T-helper 2 cell treated with Interferon-gamma antibody and Interleukin-4, amounts not matched to agents 5 μg/mL and 100 μg/mL, for 36 hours (primary cell): ENCODE measurements at places on chromosomes 5 and 9.
A peak's percentile ranks its signal among the peaks of the same experiment; 100 is the strongest.

DNA sequence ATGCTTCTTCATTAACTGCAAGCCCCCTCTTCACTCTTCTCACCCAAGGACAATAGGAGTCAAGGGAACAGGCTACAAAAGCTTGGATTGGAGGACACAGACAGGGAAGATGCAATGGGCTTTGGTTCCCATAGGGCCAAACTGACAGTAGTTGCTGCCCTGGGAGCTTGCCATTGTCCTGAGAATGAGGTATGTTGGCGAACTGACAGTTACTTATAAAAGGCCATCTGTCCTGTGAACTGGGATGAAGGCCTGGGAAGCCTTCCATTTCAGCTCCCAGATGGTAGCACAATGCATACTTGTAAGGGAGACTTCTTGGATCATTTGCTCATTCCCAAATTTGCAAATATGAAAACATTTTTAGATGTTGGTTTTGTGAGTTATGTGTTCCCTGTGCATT lies 88.9 kb downstream of the SNCAIP start:
- DNase-seq = no peak
- no peaks in the 10 kb centered on the region for H3K4me1 ChIP-seq
- no peak overlapping the region for H3K27ac ChIP-seq

GRCh38 chr9:35662437-35662836 lies 2.6 kb downstream of the ARHGEF39 start:
- H3K4me3 ChIP-seq = peak overlapping the region; percentile 92
- peaks cover 63% of the 10 kb centered on the region for H3K4me1 ChIP-seq

GRCh38 chr5:124973661-124974060 lies 227.2 kb upstream of the ZNF608 start:
- DNase-seq = no peak
- no peaks in the 10 kb centered on the region for H3K4me1 ChIP-seq
- no peaks in the 10 kb centered on the region for H3K27me3 ChIP-seq
- no peaks in the 10 kb centered on the region for H3K36me3 ChIP-seq
- H3K4me3 ChIP-seq = no peak overlapping the region

DNA sequence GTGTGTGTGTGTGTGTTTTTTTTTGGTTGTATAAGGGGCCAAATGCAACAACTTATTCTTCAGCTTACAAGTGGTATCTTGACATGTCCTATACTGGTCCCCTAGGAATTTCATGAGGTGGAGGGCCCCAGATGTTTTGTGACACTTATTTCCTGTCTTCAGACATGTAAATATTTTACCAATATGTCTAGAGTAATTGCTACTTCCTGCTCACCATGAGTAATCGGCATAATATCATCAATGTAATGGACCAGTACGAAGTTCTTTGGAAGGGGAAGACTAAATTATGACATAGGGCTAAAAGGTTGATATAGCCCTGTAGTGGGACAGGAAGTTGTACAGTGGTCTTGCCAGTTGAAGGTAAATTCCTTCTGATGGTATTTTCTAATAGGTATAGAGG lies 3.7 kb upstream of the OTULIN start:
- peaks cover 14% of the 10 kb centered on the region for H3K36me3 ChIP-seq
- DNase-seq = no peak
- peaks cover 30% of the 10 kb centered on the region for H3K4me1 ChIP-seq
- H3K27ac ChIP-seq = no peak overlapping the region
- no peaks in the 10 kb centered on the region for H3K27me3 ChIP-seq
- no peak overlapping the region for H3K4me3 ChIP-seq

GRCh38 chr5:125489146-125489545 lies 742.7 kb upstream of the ZNF608 start:
- no peak overlapping the region for H3K27ac ChIP-seq
- no peaks in the 10 kb centered on the region for H3K36me3 ChIP-seq
- H3K4me3 ChIP-seq = no peak overlapping the region
- no peaks in the 10 kb centered on the region for H3K4me1 ChIP-seq
- DNase-seq = no peak

DNA sequence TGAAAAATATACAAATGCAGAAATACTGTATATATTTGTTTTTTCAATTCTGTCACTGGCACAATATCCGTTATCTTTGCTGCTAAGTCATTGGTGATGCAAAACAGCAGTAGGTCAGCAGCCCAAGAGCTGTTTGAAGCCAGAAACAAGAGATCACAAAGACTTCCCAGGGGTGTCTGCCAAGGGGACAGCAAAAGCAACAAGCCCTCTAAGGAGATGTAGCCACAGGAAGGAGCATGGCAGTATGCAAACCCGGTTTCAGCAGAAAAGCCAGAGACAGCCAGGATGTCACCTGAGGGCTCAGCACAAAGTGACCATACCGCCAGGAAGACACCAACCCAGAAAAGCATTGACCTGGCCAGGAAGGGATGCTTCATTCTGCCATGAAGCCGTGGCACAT lies 241.5 kb downstream of the ARRDC3 start:
- H3K27ac ChIP-seq = no peak overlapping the region
- H3K27me3 ChIP-seq = peaks cover 3% of the 10 kb centered on the region

GRCh38 chr5:173557123-173557903 lies 59.1 kb downstream of the BOD1 start:
- no peaks in the 10 kb centered on the region for H3K27me3 ChIP-seq
- DNase-seq = no peak
- H3K36me3 ChIP-seq = no peaks in the 10 kb centered on the region
- no peak overlapping the region for H3K4me3 ChIP-seq
- H3K27ac ChIP-seq = no peak overlapping the region
- H3K4me1 ChIP-seq = no peaks in the 10 kb centered on the region

GRCh38 chr5:128091579-128091978 lies 8.0 kb downstream of the SLC12A2 start:
- DNase-seq = no peak
- no peak overlapping the region for H3K27ac ChIP-seq
- no peaks in the 10 kb centered on the region for H3K27me3 ChIP-seq
- H3K4me1 ChIP-seq = peaks cover 17% of the 10 kb centered on the region

DNA sequence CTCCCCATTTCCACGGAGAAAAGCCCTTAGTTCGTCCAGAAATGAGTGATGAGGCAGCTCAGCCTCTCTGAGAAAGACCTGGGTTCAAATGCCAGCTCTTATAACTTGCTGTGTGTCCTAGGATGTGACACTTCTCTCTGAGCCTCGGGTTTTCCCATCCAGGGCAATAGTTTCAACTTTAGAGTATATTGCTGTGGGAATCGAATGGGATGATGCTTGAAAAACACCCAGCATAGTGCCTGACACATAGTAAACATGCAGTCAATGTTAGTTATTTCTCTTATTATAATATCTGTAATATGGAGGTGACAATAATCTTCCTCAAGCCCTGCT lies 430 bp upstream of the MAPKAP1 start:
- H3K27me3 ChIP-seq = no peaks in the 10 kb centered on the region
- H3K36me3 ChIP-seq = peaks cover 2% of the 10 kb centered on the region
- peak overlapping the region; percentile 82 for H3K4me3 ChIP-seq
- H3K4me1 ChIP-seq = peaks cover 16% of the 10 kb centered on the region
- no peak for DNase-seq

DNA sequence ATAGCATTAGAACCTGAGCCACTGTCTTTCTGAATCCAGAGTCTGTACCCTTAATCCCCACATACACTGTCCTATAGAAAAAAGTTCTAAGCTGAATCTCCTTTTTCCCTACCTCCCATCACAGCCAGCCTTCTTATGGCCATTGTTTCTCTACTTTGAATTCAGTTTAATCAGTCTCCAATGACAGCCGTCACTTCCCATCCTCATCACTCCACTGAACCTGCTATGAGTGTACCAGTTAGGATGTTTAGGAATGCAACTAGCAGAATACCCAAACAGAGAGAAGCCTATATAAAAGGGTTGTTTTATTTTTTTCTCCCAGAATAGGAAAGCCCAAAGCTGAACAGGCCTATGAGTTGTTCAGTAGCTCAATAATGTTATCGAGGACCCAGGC lies 220.4 kb upstream of the NREP start:
- no peak overlapping the region for H3K4me3 ChIP-seq
- no peak for DNase-seq
- H3K36me3 ChIP-seq = no peaks in the 10 kb centered on the region

- H3K27ac ChIP-seq = no peak overlapping the region
- peaks cover 41% of the 10 kb centered on the region for H3K36me3 ChIP-seq
Observed at GRCh38 chr5:80672140-80672736, 17.5 kb upstream of the DHFR start.

DNA sequence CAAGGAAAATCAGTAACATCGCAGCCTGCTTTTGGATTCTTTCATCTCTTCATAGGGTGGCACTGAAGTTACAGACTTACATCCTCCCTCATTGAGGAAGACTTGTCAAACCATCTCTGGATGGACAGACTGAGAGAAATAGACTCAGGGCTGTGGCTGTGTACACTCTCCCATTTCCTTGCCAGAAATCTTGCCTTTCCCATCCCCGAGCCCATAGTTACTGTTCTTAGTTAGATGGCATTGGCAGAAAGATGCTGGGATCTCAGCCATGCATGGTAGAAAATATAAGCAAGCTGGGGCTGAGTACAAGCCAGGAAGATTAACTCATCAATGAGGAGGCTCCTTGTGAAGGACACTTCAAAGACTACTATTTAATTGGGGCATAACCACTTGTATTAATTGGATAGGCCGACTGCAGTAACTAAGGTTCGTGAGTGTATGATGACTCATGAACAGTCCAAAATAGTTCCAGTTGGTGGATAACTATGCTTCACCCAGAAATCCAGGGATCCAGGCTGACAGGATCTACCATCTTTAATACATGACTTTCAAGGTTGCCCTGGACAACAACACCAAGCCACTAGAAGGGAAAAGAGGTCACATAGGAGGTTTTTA lies 137.9 kb downstream of the TMEM38B start:
- no peak overlapping the region for H3K4me3 ChIP-seq
- no peak for DNase-seq
- no peaks in the 10 kb centered on the region for H3K36me3 ChIP-seq
- no peaks in the 10 kb centered on the region for H3K27me3 ChIP-seq
- H3K27ac ChIP-seq = no peak overlapping the region

DNA sequence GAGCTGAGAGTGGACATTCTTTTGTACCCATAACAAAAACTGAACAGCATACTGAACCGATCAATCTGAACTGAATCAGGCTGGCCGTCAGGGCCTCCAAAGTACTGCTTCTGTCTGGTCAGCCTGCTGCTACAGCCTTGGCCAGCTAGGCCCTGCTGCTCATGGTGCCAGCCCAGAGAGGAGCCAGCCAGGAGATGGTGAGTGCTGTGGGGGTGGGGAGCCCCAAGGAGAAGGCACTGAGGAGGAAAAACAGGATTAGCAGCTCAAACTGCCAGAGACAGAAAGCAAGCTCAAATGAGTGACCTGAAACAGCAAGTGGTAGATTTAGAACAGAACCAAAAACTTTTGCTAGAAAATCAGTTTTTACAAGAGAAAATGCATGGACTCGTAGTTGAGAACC lies 23.9 kb downstream of the SRP19 start:
- no peak for DNase-seq
- H3K36me3 ChIP-seq = peaks cover 48% of the 10 kb centered on the region
- peaks cover 34% of the 10 kb centered on the region for H3K4me1 ChIP-seq
- no peak overlapping the region for H3K4me3 ChIP-seq
- no peak overlapping the region for H3K27ac ChIP-seq

- DNase-seq = no peak
- no peak overlapping the region for H3K27ac ChIP-seq
- no peaks in the 10 kb centered on the region for H3K36me3 ChIP-seq
- no peaks in the 10 kb centered on the region for H3K27me3 ChIP-seq
- no peaks in the 10 kb centered on the region for H3K4me1 ChIP-seq
Observed at GRCh38 chr5:167402671-167403070, 888.8 kb upstream of the WWC1 start.

GRCh38 chr9:115425601-115426000 lies 307.6 kb upstream of the TNC start:
- H3K27me3 ChIP-seq = no peaks in the 10 kb centered on the region
- H3K4me1 ChIP-seq = no peaks in the 10 kb centered on the region
- no peak for DNase-seq
- no peaks in the 10 kb centered on the region for H3K36me3 ChIP-seq

DNA sequence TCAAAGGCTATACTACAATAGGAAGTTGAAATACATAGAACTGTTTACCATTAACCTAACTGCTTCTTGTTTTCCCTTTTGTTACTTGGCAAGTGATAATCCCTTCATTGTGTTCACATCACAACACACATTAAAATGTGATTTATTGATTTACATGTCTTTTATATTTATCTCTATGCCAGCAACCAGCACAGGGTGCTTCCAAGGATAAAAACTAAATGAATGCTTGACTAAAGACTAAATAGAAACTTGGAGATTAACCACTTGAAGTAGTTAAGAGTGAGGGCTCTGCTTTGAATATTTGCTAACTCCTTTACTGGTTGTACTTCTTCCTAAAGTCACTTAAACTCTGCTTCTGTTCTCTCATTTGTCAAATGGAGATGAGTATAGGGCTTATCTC lies 1730.6 kb downstream of the EFNA5 start:
- no peak overlapping the region for H3K27ac ChIP-seq
- no peaks in the 10 kb centered on the region for H3K27me3 ChIP-seq

- no peak overlapping the region for H3K4me3 ChIP-seq
- peaks cover 7% of the 10 kb centered on the region for H3K4me1 ChIP-seq
- no peaks in the 10 kb centered on the region for H3K36me3 ChIP-seq
- H3K27me3 ChIP-seq = peaks cover 13% of the 10 kb centered on the region
Observed at GRCh38 chr5:146528236-146528635, 12.2 kb upstream of the GPR151 start.

DNA sequence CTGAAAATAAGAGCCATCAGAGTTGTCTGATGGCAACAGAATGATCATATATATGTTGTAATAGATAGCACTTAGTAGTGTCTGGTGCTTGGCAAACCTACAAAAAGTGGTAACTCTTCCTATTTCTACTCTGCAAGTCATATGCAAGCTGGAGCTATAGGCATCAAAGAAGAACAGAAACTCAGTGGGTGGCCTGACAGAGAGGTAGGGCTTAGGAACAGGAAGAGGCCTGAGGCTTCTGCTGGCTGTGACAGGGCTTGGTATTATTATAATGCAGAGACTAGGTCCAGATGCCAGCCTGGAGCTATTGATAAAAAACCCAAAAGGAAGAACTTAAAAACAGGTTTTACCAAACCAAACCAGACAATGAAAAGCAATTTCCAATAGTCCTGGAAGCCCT lies 4.4 kb upstream of the DIAPH1 start:
- H3K4me3 ChIP-seq = peak overlapping the region; percentile 47
- no peaks in the 10 kb centered on the region for H3K27me3 ChIP-seq

DNA sequence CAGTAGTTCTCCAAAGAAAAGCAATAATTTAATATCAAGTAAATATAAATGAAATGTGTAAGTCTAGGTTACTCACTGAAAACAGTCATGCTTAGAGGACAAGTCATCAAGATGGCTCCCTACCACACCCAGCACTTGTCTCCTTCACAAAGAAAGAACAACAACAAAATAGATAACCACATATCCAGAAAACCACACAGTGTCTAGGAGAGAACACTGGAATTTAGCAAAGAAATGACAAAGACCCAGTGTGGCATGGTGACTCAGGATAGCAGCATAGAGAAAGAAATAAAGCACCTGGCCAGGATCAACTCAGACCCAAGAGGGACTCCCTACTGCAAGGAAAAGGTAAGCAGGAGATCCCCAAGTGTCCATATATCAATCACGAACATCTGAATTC lies 356.2 kb downstream of the TMEM161B start:
- H3K27me3 ChIP-seq = no peaks in the 10 kb centered on the region
- H3K27ac ChIP-seq = no peak overlapping the region
- no peaks in the 10 kb centered on the region for H3K4me1 ChIP-seq
- no peak for DNase-seq
- no peak overlapping the region for H3K4me3 ChIP-seq
- no peaks in the 10 kb centered on the region for H3K36me3 ChIP-seq
